Uterus (tissue), 4 donors: ENCODE measurements at places on chromosomes 6 and 20. TPM values are rescaled to one million over a fixed set of nuclear protein-coding genes. Genes with fewer than 3 reads are reported as not detected.
A peak's percentile ranks its signal among the peaks of the same experiment; 100 is the strongest.

DNA sequence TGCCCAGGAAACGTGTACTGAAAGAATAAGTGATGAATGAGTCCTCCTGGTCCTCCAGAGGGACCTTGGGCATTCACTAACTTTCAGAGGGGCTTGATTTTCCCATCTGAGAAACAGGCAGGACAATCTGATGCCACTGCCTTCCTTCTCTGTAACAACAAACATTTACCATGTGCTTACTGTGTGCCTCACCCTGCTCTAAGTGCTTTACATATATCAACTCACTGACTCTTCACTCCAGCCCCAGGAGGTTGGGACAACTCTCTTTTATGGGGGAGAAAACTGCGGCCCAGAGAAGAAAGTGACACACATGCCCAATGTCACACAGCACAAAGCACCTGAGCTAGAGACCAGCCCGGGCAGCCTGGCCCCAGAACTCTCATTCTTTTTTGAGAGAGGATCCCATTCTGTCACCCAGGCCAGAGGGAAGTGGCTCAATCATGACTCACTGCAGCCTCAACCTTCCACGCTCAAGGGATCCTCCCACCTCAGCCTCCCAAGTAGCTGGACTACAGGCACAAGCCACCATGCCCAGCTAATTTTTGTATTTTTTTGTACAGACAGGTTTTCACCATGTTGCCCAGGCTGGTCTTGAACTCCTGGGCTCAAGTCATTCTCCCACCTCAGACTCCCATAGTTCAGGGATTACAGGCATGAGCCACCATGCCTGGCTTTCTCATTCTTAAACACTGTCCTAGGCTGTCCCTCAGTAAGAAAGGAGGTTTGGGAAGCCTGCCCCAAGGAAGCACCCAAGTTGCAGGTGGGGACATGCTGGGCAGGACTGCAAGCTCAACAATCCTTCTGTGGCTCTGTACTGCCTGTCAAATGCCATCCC lies 38.0 kb downstream of the NOL4L start:
- no peaks in the 10 kb centered on the region for H3K27me3 ChIP-seq
- H3K4me1 ChIP-seq: no peaks in the 10 kb centered on the region
- H3K36me3 ChIP-seq: no peaks in the 10 kb centered on the region
- no peak overlapping the region for H3K4me3 ChIP-seq
- no peak overlapping the region for H3K27ac ChIP-seq

GRCh38 chr6:133834472-133835170 lies 54.3 kb upstream of the TCF21 start:
- no peak overlapping the region for H3K4me3 ChIP-seq
- no peaks in the 10 kb centered on the region for H3K4me1 ChIP-seq
- H3K27ac ChIP-seq: no peak overlapping the region
- no peaks in the 10 kb centered on the region for H3K27me3 ChIP-seq
- no peak for DNase-seq
- H3K36me3 ChIP-seq: no peaks in the 10 kb centered on the region

- no peak overlapping the region for H3K4me3 ChIP-seq
- no peak overlapping the region for H3K27ac ChIP-seq
- DNase-seq: no peak
- no peaks in the 10 kb centered on the region for H3K36me3 ChIP-seq
- H3K4me1 ChIP-seq: no peaks in the 10 kb centered on the region
These were observed 55.3 kb downstream of the BACH2 start for GRCh38 chr6:90241229-90241880.

DNA sequence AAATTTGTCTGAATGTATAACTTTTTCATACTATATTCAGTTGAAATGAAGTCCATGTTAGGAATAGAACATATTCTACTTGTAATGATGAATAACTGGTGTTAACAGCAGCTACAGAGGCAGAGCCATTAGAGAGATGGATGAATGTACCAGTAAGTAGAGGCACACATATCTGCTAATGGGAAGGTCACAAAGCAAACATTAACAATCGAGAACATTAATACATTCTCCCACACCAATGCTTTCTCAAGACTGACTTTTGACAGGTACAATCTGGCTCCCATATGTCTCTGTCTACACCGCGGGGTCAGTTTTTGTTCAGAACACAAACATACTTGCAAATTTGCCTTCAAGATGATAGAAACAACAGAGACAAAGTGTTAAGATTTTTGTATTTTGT lies 776.0 kb upstream of the MANEA start:
- no peak overlapping the region for H3K27ac ChIP-seq
- no peak overlapping the region for H3K4me3 ChIP-seq
- no peaks in the 10 kb centered on the region for H3K27me3 ChIP-seq
- no peak for DNase-seq
- H3K4me1 ChIP-seq: no peaks in the 10 kb centered on the region

DNA sequence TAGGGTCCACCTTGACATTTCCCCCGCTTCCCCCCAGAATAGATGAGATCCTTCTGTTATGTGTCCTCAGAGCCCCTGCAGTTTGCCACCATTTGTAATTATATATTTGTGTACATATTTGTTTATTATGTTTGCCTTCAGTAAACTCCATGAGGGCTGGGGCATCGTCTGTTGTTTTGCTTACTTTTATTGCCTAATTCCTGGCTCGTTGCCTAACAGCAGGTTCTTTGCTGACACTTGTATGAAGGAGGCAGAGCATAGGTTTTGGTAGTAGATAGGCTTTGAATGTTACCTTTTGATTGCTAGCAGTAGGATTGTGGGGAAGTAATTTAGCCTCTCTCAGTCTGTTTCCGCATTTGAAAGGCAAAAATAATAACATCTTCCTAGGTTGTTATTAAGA lies 9.9 kb downstream of the MAP3K4 start:
- DNase-seq: no peak
- H3K27ac ChIP-seq: no peak overlapping the region
- H3K36me3 ChIP-seq: no peaks in the 10 kb centered on the region

DNA sequence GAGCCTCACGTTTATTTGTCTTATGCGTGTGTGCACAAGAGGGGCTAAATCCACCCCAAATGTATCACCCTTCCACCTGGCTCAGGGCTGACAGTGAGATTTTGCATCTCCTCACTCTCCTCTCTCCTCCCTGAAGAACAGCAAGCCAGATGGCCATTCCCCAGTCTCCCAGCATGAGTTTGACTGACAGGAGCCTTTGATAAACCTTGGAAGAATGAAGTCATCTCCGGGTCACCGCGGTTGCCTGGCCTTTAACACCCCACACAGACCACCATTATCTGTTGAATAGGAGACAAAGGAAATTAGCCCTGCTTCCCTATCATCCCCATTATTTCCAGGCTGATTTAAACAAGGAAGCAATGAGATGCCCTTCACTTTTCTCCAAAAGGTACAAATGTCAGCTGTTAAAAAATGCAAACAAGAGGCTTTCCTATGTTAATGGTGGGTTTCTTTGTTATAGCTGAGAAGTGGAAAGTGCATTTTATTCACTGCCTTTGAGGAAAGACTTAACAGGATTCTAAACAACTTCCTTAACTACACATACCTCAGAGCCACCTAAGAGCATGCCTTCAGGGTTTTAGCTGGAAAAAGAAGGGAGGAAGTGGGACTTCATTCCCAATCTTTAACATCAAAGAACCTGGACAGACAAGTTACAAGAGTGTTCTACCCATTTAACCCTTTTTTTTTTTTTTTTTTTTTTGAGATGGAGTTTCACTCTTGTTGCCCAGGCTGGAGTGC lies 524.8 kb upstream of the ID4 start:
- H3K36me3 ChIP-seq: no peaks in the 10 kb centered on the region
- no peak overlapping the region for H3K27ac ChIP-seq
- no peak for DNase-seq
- H3K27me3 ChIP-seq: no peaks in the 10 kb centered on the region
- H3K4me1 ChIP-seq: no peaks in the 10 kb centered on the region
- H3K4me3 ChIP-seq: no peak overlapping the region

Gene MATN4
- total RNA-seq: not detected

GRCh38 chr6:10421921-10422736 lies 7.3 kb upstream of the TFAP2A start:
- no peak for DNase-seq
- no peaks in the 10 kb centered on the region for H3K4me1 ChIP-seq
- H3K36me3 ChIP-seq: no peaks in the 10 kb centered on the region
- H3K27me3 ChIP-seq: peaks cover 71% of the 10 kb centered on the region
- no peak overlapping the region for H3K4me3 ChIP-seq

DNA sequence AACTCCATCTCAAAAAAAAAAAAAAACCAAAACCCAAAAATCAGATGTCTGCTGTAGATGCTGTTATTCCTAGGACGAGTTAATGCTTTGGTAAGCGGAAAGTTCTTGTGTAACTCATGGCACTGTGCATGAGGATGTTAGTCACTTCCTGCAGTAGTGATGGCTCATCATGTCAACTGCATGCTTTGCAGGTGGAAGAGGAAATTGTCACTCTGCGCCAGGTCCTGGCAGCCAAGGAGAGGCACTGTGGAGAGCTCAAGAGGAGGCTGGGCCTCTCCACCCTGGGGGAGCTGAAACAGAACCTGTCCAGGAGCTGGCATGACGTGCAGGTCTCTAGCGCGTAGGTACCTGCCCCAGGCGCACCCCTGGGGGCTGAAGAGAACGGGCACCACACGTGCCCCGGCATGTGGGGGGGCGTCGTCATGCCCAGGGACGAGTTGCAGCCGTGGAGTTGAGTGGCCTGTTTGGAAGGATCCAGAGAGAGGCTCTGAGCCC lies 8.5 kb downstream of the TPD52L2 start:
- H3K27me3 ChIP-seq: no peaks in the 10 kb centered on the region
- no peaks in the 10 kb centered on the region for H3K4me1 ChIP-seq
- no peak overlapping the region for H3K4me3 ChIP-seq
- H3K27ac ChIP-seq: no peak overlapping the region
- DNase-seq: peak; percentile 51

Gene SNRNP48
- total RNA-seq: 12.6 TPM

Gene SYTL3
- 0.51 TPM for total RNA-seq

DNA sequence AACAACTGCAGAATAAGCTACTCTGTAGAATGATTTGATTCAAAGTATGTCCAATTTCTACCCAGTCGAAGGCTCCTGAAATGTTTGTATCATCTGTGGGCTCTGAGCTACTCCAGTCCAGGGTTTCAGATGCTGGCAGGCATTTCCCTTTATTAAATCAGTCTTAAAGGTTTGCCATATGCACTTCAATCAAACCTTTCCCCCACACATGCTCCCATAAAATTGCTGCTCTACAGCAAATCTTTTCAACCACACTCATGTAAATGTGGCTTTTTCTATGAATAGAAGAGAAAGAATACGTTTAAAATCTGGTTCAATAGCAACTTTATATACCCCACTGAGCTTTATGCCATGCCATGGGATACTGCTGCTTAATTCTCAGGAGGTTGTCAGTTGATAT lies 242.4 kb upstream of the MAP3K7 start:
- DNase-seq: no peak
- H3K4me3 ChIP-seq: no peak overlapping the region
- H3K36me3 ChIP-seq: no peaks in the 10 kb centered on the region
- no peak overlapping the region for H3K27ac ChIP-seq

GRCh38 chr6:10695086-10695657 lies 400 bp downstream of the PAK1IP1 start:
- H3K36me3 ChIP-seq: no peaks in the 10 kb centered on the region
- no peaks in the 10 kb centered on the region for H3K4me1 ChIP-seq
- peak overlapping the region; percentile 76 for H3K4me3 ChIP-seq

- H3K36me3 ChIP-seq: no peaks in the 10 kb centered on the region
- H3K4me1 ChIP-seq: no peaks in the 10 kb centered on the region
- H3K4me3 ChIP-seq: no peak overlapping the region
- H3K27me3 ChIP-seq: no peaks in the 10 kb centered on the region
- no peak overlapping the region for H3K27ac ChIP-seq
These were observed 130.8 kb downstream of the TAF4 start for GRCh38 chr20:61934716-61935530.

DNA sequence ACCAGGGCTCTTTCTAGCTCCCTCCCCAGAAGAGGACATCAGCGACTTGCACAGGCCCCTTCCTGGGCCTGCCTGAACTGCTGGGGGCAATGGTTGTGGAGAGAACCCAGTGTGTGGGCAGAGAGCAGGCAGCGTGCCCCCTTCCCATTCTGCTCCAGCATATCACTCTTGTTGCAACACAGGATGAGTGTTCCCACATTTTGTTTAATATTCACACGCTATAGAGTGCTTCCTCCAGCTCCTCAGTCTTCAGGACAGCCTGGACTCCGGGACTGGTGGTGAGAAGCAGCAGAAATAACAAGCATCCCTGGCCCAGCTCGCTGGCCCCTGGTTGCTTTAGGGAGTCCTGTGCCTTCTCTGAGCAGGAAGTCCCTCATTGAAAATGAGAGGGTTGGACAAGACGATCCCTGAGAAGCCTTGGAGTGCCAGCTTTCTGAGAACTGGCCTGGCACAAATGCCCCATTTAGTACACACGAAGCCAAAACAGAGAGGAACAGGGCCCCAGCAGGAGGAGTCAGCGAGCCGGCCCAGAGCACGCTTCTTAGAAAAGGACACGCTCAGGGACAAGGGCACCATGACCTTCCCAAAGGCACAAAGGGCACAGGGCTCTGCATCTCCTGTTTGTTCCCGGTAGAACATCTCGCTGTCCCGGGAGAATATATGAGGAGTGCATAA lies 84.2 kb upstream of the FOXC1 start:
- H3K4me3 ChIP-seq: no peak overlapping the region
- H3K27ac ChIP-seq: no peak overlapping the region
- DNase-seq: no peak
- H3K36me3 ChIP-seq: no peaks in the 10 kb centered on the region

Gene WFDC9
- not detected for total RNA-seq

GRCh38 chr6:48429610-48430009 lies 318.6 kb upstream of the PTCHD4 start:
- H3K4me1 ChIP-seq: no peaks in the 10 kb centered on the region
- no peaks in the 10 kb centered on the region for H3K36me3 ChIP-seq
- no peak overlapping the region for H3K27ac ChIP-seq
- DNase-seq: no peak

DNA sequence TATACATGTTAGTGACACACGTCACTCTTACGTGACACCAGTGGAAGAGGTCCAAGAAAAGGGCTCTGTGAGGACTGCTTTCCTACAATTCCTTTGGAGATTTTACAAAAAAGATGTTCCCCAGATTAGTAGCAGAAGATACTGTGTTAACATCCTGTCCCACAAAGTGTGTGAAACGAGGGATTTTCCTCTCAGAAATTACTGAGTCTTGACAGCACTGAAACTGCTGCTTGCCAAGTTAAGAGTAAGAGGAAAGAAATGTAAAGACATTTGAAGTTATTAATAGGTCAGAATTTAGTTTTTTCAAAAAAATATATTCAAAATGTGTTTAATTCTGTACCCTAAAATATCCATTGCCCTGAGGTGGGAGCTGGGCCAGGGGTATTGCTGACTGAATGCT lies 58.8 kb upstream of the MAP7 start:
- H3K27ac ChIP-seq: peak overlapping the region; percentile 60
- no peaks in the 10 kb centered on the region for H3K27me3 ChIP-seq
- H3K4me1 ChIP-seq: peaks cover 12% of the 10 kb centered on the region
- DNase-seq: no peak
- H3K36me3 ChIP-seq: no peaks in the 10 kb centered on the region
